ENCODE measurements at places on chromosomes 7 and 10.

- DNase-seq = no peak
These were observed 36.7 kb downstream of the PRF1 start for GRCh38 chr10:70565556-70566514.

DNA sequence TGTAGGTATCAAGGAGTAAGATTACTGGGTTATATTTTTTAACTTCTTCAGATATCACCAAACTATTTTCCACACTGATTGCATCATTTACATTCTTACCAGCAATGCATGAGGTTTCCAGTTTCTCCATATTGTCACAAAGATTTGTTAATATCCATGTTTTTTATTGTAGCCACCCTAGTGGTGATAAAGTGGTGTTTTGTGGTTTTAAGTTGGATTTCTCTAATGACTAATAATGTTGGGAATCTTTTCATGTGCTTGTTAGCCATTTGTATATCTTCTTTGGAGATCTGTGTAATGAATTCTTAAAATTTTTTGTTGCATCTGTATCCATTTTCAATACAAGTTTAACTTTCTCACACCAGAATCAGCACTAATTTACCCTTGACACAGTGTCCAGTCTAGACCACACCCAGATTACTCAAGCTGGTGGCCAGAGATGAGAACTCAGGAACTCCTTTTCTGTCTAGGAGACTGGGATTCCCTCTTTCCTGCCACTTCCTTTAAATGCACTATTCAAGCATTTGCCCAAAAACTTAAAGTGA is 67.0 kb upstream of the PLXDC2 start:
- peak; percentile 78 for DNase-seq

GRCh38 chr7:48140001-48140681 is 31.1 kb upstream of the ABCA13 start:
- DNase-seq = peak; percentile 13

GRCh38 chr10:43340619-43341018 is 30.8 kb upstream of the FXYD4 start:
- DNase-seq = peak; percentile 29

- DNase-seq = no peak
These were observed 61.6 kb upstream of the ADGRA1 start for GRCh38 chr10:133026171-133026570.

DNA sequence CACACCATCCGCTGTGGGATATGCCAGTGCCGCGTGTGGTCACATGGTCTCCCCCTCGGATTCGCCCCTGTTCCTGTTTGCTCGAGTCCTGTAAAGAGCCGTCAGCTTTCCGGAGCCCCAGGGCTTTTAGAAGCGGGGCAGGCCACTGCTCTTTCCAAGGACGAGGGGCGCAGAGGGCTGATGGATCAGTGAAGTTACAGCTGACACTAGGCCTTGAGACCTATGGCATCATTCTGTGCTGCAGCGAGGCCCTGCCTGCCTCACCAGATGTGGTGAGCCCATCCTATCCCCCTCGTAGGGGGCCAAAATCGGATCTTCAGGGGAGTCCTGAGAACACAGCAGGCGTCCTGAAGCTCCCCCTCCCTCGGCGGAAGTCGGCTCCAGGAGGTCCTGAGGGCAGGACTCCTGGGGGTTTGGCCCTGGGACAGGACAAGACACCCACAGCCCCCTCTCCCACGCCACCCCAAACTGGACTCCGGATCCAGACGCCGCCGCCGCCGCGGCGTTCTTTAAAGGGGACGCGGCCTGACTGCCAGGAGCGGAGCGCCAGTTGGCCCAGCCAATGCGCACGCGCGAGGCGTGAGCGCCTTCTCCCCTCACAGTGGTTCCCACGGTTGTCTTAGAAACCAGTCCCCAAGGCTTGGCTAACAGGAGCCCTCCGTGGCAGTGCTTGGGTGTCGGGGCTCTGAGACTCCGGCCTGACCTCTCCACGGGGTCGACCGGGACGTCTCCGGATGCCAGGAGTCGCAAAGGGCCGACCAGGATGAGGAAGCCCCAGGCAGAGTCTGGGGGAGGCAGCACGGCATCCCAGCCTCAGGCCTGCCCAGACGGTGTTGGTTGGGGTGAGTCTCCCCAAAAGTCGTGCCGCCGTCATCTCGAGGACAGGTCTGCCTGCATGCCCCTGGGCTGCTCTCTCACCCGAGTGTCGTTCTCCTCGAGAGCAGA is 371.7 kb downstream of the ZNF716 start:
- no peak for DNase-seq

- DNase-seq = no peak
These were observed 21.1 kb downstream of the SRRM3 start for GRCh38 chr7:76222839-76223238.

GRCh38 chr10:72043016-72043834 is 45.1 kb downstream of the SPOCK2 start:
- DNase-seq = no peak

DNA sequence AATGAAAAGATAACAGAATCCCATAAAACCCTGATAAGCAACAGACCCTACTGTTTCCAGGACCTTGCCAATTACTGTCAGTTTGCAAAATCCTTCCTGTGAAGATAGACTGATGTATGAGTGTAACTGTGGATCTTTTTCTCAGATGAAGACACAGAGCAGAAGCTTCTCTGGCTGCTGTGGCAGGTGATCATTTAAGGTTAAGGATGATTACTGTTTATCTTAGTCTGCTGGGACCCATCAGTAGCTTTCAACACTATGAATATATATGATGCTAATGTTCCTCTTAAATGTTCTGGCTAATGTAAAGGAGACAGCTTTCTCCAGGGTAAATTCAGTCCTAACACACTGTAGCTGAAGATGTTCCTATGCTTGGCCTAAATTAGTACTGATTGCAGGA is 56.0 kb upstream of the CTTNBP2 start:
- no peak for DNase-seq

GRCh38 chr7:64874114-64874513 is 29.0 kb upstream of the ZNF273 start:
- peak; percentile 12 for DNase-seq

GRCh38 chr10:77458986-77459590 is 178.5 kb downstream of the KCNMA1 start:
- DNase-seq = no peak

DNA sequence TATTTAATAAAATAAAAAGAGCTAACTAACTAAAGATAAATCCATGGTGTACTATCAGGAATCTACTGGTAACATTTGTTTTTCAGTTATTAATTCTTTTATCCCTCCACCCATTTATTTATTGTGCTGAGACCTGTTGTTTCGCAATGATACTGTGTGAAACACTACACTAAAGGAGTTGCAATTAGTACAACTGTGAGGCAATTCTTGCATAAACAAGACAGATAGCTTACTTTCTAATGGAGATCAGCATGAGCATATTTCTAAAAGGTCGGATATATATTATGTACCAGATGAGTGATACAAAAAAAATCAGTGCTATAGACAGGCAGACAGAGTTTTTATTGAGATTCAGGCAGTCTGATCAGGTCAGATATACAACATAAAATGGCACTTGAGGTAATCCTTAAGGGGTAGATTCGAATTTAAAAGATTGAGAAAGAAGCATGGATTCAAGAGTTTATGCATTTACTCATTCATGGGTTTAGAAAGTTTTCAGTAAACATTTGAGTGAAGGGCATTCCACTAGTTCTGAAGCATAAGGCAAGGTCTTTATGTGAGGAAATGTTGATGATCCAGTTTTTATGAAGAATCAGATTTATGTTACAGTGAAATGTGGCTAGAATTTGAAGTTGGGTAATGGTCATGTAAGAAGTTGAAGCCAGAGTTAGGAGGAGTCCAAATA is 147.6 kb downstream of the POLR1F start:
- peak; percentile 91 for DNase-seq

DNA sequence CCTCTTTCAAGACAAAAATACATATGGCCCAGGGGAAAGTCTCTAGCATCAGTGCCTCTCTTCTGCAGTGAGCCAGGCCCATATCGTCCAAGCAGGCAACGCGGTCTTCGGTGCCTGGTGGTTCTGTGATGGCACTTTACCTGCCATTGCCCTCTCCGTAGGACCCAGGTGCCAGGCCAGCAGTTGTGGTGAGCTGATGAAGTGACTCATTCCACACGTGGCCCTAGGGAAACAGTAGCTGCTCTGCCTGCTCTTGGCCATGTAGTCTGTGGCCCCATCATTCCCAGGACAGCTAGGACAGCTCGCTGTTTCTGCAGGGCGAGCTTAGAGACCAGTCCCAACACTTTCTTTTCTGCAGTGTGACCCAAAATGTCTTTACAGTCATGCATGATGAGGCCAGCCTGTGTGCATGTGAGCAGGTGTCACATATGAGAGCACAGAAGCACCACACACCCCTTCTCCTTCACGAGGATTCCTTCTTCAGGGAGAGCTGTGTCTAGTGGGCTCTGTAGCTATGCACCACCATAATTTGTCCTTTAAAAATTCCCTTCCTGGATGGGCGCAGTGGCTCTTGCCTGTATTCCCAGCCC is 39.0 kb downstream of the SVIL start:
- DNase-seq = no peak

DNA sequence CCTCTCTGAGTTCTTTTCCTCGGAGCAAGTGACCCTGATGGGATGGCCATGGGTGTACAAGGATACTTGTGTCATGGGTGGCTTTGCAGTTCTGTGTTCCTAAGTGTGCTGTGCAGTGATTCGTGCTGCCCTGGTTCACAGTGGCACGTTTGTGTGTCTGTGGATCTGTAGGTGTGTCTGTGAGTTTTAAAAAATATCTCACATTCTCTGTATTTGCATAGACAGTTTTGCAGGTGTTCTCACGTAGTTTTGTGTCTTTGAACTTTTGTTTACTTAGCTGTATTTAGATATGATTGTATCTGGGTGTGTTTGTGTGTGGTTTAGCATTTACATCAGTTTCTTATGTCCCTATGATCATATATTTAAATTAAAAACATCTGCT is 3.7 kb downstream of the ZNF775 start:
- peak; percentile 29 for DNase-seq

GRCh38 chr7:34406848-34407530 is 251.0 kb upstream of the NPSR1 start:
- DNase-seq = no peak

DNA sequence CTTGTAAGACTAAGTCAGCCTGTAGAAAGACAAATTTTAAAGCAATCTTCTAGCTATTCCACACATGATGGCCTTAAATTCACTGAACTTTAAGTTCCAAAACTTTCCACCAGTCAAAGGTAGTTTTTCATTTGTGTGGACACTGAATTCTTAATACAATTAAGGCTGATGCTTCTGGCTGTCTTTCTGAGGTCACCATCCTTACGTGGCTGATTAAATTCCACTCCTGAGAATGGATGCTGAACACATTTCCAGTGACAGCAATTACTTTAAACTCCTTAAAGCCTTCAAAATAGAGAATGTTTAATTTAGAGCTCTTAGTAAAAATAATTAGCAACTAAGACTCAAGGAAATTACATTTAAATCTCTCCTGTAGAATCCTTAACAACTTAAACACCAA is 142.6 kb upstream of the COL1A2 start:
- no peak for DNase-seq

GRCh38 chr10:121211446-121211845 is 360.3 kb downstream of the WDR11 start:
- no peak for DNase-seq

GRCh38 chr7:2945171-2945570 is 98.5 kb downstream of the CARD11 start:
- no peak for DNase-seq

GRCh38 chr7:36995776-36996175 is 271.5 kb upstream of the AOAH start:
- no peak for DNase-seq

- peak; percentile 36 for DNase-seq
These were observed 10.7 kb downstream of the XPNPEP1 start for GRCh38 chr10:109912335-109913281.

GRCh38 chr7:102175423-102176170 is 111.1 kb upstream of the SH2B2 start:
- no peak for DNase-seq
